Activated naive CD8-positive, alpha-beta T cell treated with anti-CD3 and anti-CD28 coated beads, Interleukin-2, amount 10 ng/mL, durations not matched to agents 7 days and 5 days (primary cell): ENCODE measurements at places on chromosomes 3 and 15. TPM values are rescaled to one million over a fixed set of nuclear protein-coding genes. Genes with fewer than 3 reads are reported as not detected.

DNA sequence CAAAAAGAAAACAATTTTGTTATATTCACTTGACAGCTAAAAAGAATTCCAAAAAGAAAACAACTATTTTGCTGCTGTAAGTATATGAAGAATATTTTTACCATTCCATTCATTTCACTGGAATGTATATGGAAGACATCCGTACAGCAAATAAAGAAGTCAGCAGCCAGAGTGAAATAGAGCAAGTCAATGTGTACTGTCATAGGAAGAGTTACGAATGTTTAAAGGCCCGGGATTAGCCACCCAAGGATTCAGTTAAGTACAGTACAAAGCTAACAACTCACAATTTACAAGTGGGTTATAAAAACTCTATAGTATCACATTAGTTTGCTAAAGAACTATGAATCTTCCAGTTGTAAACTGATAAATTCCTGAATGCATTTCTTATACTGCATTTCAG lies 14.4 kb upstream of the XXYLT1 start:
- no peak for DNase-seq

DNA sequence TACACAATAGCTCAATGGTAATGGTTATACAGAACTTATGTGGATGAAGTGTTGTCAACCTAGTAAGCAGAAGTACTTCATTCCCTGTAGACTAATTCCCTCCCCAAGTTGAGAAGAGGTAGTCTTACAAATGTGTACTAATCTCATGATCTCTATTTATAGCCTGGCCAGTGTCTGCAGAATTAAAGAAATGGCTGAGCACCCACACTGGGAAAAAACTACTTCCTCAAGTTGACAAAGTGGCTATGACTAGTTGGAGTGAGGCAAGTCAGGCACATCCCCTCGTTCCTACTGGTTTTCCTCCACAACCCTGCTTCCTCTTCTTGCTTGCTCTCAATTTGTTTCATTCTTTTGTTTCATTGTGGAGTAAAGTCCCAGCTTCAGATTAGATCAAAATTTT lies 566.7 kb upstream of the ZNF717 start:
- DNase-seq, result no peak

DNA sequence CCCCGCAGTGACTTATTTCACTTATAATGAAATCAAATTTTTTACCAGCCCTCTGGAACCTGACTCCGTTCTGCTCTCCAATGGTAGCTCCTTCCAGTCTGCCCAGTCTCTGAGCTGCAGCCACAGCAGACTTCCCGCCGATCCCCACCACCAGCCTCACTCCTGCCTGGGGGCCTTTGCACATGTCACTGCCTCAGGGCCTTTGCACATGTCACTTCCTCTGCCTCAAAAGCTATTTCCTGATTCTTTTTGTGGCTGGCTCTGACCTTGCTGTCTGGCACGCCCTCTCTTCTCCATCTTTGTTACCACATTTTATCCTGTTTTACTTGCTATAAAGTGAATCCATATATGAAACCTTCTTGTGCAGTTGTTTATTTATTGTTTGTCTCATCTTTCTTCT lies 277.4 kb downstream of the EPHB1 start:
- no peak for DNase-seq

GRCh38 chr3:12300137-12300536 lies 11.3 kb downstream of the PPARG start:
- no peak for DNase-seq

- no peak for DNase-seq
Measured at GRCh38 chr3:28674212-28674611, 325.6 kb upstream of the AZI2 start.

- DNase-seq, result no peak
Measured at GRCh38 chr3:171317171-171317570, 143.0 kb downstream of the TNIK start.

Gene PDZRN3
- total RNA-seq, result not detected

Gene OTOL1
- not detected for total RNA-seq

Gene ARHGEF26
- not detected for total RNA-seq

Gene GABRB3
- total RNA-seq, result not detected
